Calu3 (cell line): ENCODE measurements at places on chromosomes 6 and 20.

DNA sequence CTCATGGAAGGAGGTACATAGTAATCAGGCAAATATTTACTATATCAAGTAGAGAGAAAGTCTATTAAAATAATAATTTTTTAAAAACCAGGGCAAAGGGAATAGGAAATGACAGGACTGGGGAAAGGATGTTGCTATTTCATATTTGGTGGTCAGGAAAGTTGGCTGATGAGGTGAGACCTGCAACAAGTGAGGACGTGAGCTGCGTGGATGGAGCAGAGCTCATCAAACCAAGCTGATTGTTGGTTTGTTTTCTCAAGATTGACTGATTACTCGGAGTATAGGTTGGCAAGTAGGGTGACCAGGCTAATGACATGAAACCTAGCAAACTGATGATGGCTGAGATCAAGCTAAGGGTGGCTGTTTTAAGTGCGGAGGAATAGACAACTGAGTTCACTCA, 6.0 kb downstream of the GJA1 start:
- no peak for DNase-seq

- peak; percentile 63 for DNase-seq
These were observed 58.1 kb downstream of the RAB44 start for GRCh38 chr6:36755435-36756348.

- no peak for DNase-seq
These were observed 307.6 kb downstream of the QKI start for GRCh38 chr6:163721922-163722692.

GRCh38 chr6:74439123-74439811, 743.3 kb downstream of the CD109 start:
- DNase-seq, result no peak

DNA sequence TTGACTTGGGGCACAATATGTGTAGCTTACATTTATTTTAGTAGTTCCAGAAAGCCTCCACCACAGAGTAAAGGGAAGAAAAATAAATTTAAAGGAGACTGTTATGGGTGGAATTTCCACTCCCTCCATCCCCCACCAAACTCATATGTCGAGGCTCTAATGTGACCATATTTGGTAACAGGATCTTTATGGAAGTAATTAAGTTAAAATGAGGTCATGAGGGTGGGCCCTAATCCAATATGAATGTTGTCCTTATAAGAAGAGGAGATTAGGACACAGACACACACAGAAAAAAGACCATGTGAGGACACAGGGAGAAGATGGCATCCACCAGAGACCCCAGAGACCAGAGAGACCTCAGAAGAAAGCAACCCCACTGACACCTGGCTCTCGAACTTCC, 189.7 kb downstream of the EDN1 start:
- DNase-seq, result no peak

- no peak for DNase-seq
These were observed 48.1 kb downstream of the SYNJ2 start for GRCh38 chr6:158029668-158030230.

DNA sequence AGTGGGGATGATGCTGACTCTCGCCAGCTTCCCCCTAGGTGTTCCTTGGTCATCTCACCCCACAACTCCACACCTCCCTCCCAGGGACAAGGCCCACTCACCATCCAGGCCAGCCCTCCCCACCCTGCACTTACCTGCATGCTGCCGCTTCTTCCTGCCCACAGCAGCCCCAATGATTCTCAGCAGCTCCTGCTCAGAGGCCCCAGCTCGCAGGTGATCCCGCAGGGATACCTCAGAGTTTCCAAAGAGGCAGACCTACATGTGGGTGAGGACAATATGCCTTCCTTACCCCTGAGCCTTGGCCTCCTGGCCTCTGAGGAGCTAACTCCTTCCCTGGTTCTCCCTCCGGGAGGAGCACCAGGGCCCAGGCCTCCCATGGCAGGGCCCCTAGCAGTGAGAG, 24.6 kb downstream of the MOCS1 start:
- no peak for DNase-seq

- DNase-seq, result no peak
These were observed 935.1 kb upstream of the SLC35B3 start for GRCh38 chr6:9370480-9370879.

- no peak for DNase-seq
These were observed 115.4 kb upstream of the STXBP5 start for GRCh38 chr6:147088861-147089260.

DNA sequence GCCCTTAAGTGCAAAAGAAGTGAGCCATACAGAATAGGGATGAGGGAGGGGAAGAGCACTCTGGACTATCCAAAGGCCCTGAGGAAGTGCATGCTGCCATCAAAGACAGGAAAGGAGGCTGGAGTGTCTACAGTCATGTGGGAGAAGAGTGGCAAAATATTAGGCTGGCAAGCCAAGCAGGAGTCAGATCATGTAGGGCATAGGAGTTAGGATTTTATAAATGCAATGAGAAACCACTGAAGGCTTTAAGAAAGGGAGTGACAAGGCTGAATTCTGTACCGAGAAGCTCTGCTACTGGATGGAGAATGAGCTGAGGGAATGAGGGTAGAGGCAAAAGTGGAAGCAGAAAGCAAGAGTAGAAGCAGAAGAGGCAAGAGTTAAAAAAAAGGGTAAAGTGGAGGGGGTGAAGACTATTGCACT, 2.3 kb downstream of the ZSCAN31 start:
- no peak for DNase-seq

DNA sequence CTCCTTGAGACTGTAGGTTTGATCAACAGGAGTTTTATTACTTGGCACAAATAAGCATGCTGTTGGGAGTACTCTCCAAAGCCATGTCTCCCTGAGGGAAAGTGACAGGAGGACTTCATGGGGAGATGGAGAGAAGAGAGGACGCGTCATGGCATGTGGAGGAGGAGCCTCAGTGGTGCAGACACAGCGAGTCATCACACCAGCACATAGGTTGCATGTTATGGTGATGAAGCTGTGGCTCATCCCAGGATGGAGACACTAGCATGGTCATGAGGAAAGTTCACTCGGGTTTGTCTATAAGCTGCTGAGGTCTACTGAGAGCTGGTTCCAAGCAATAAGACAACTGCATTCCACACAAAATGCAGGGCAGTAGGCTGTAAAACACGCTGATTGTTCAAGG, 13.2 kb upstream of the SSTR4 start:
- DNase-seq, result no peak

GRCh38 chr20:45347297-45347935, 808 bp downstream of the SDC4 start:
- DNase-seq, result no peak

DNA sequence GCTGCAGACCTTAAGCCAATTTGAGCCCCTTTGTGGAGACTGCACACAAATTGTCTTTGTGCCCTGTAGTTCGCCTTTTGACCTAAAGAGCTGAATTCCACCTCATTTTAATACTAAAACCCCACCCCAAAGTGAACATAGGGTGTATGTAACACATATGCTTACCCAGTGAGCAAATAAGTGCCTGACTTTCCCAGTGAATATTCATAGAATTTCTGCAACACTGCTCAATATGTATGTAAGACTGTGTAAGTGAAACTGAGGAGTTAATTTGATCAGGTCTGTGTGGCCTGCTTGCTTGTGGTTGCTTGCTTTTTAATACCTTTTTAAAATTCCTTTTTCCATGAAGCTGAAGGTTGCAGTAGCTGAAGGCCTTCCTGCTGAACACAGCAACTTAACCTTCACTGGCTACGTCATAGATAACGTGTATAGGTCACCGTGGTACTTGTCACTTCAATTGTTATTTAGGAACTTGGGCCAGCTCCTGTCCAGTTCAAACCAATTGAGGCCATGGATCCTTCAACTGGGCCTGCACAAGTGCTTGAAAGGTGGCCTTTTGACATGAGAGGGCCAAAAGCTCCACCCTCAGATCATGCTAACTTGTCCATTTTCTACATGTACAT, 131.7 kb upstream of the BTBD3 start:
- DNase-seq, result no peak

DNA sequence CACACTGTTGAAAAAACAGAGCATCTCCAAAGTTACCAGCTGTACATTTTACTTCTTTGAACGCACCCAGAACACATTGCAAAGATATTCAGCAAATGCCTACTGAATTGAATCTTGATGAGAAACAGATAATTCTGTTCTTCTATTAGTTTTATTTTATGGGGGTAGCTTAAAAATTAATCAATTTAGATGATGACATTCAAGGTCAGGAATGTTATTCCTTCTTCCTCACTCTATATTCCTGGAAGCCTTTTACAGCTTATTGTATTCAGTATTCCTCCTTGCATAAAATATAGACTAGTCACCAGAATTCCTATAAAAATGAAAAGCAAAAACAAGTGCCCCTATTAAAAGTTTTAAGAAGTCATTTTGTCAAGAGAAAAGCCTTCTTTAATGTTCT, 21.4 kb upstream of the GMDS start:
- no peak for DNase-seq

- no peak for DNase-seq
These were observed 57.9 kb upstream of the FAM8A1 start for GRCh38 chr6:17542243-17542642.

GRCh38 chr20:1838556-1839279, 56.5 kb upstream of the SIRPA start:
- no peak for DNase-seq

- DNase-seq, result no peak
These were observed 515.1 kb downstream of the FRK start for GRCh38 chr6:115545672-115545986.

DNA sequence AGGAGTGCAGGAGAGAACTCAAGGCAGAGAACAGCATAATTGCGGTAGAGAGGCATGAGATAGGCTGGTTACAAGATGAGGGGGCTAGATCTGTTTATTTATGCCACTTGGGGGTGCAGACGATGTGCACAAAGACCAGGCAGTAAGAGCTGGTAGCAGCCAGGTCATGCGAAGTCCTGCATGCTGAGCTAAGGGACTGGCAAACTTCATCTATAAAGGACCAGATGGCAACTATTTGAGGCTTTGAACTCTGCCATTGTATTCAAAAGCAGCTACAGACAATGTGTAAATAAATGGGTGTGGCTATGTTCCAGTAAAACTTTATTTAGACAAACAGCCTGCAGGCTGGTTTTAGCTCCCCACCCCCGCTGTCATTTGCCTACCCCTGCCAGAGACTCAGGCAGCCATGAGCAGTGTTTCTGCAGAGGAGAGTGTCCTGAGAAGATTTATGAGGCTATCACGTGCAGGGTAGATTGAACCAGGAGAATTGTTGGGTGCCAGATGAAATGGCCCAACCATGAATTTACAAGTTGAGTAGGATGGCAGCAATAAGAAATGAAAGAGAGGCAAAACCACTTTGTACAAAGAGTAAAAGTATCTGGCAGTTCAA, 253.4 kb upstream of the MOCS1 start:
- DNase-seq, result no peak

DNA sequence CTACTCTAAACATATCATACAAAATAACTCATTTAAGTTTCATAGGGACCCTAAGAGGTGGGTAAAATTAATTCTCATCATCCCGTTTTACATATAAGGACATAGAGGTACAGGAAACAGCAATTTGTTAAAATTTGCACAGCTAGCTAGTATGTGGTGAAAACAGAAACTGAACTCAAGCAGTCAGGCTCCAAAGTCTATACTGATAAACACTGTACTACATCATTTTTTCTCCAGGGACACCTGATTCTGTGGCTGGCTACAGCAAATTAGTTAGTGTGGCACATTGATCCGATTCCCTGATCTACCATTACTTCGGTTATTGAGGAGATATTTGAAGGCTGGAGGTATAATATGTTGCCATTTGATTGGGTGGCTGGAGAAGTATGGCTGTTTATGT, 36.2 kb upstream of the E2F3 start:
- no peak for DNase-seq

GRCh38 chr20:52425701-52426100, 234.1 kb upstream of the ZFP64 start:
- DNase-seq, result no peak

- DNase-seq, result no peak
These were observed 979 bp upstream of the ABCF1 start for GRCh38 chr6:30570263-30570662.

- DNase-seq, result no peak
These were observed 33.1 kb upstream of the SMOC2 start for GRCh38 chr6:168407842-168408241.

DNA sequence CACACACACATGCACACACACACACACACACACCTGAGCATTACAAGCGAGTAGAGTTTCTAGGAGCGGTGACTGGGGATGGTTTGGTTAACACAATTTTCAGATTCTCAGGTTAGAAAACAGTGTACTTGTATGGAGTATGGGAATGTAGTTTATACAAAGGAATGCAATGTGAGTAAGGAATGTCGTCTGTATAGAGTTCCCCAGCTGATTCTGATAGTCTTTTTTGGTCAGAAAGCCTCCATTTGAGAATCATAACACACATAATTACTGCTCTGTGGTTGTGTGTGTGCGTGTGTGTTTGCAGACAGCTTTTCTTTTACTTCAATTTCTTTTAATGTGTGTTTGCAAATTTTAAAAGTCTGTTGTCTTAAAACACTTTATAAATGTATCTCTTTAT, 93.2 kb downstream of the MYO6 start:
- no peak for DNase-seq

DNA sequence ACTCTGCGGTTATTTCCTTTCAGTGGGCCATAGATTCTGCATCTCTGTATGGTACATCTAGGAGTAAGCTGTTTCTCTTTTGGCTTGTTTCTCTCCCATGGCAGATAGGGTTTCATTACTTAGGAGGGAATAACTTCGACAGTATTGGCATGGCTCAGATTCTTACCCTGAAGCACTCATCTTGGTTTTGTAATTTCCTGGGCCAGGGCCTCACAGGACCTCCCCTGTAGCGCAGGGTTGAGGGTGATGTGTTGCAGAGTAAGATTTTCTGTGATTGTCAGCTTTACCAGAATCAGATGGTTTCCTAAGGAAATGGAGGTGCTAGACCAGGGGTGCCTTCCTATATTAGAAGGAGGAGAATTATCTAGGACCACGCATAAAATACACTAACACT, 78.3 kb downstream of the STXBP5 start:
- no peak for DNase-seq

DNA sequence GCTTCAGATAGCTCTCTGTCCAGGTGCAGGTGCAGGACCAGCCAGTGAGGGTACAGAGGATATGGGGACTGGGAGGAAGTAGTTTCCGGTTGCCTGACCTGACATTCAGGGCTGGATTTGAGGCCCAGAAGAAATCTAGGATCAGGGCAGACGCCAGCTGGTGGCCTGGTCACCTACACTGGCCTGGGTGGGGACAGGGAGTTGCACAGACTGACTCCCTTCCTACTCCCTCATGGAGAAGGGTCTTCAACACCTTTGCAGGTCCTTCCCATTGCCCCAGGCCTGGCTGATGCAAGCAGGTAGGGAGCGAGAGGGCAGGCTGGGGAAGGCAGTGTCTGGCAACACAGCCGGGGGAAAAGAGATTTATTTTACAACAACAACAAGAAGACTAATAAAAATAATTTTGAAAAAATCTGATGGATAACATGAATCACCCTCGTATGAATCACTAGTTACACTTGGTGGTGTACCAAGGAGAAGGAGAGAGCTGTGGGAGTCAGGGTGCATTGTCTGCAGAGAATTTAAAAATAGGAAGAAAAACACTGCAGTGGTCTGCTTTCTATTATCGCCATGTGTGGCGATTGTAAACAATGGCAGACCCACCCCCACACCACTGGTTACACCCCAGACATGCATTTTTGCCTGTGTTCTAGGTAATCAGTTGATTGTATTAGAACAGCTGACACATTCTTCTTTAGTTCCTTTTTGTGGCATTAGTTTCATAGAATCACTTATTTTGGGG, 62.3 kb upstream of the SNX9 start:
- DNase-seq, result peak; percentile 12
